Activated CD4-positive, CD25-positive, alpha-beta regulatory T cell (primary cell): ENCODE measurements at places on chromosomes 3 and 15.

GRCh38 chr15:34154725-34155204 lies 52.9 kb downstream of the PGBD4 start:
- DNase-seq, result no peak

- no peak for DNase-seq
Observed at GRCh38 chr15:92811148-92811913, 88.8 kb upstream of the CHD2 start.

- no peak for DNase-seq
Observed at GRCh38 chr3:35707904-35708303, 68.6 kb downstream of the ARPP21 start.

- no peak for DNase-seq
Observed at GRCh38 chr15:25724899-25725298, 138.2 kb downstream of the ATP10A start.

GRCh38 chr3:192024751-192025150 lies 563.8 kb downstream of the PYDC2 start:
- no peak for DNase-seq

- DNase-seq, result no peak
Observed at GRCh38 chr3:60855250-60855649, 396.0 kb downstream of the FHIT start.

DNA sequence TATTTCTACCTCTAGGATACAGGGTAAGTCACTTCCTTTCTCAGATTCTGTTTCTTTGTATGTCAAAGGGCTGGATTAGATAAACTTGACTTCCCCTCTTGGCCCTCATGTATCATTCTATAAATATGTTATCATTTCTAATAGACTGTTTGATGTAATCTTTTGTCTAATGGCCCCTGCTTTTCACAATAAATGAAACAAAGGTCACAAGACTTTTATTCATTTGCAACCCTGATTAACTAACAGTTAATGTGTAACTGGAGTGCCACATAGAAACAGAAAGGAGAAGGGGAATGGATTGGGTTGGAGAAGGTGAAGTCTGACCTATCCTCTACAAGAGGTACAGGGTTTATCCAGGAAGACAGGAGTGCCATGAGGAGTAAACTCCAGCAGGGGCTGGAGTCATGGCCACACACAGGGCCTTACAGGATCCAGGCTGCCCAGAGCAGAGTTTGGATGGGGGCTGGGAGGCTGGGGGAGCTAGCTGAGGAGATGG lies 8.0 kb upstream of the B3GNT5 start:
- DNase-seq, result no peak

DNA sequence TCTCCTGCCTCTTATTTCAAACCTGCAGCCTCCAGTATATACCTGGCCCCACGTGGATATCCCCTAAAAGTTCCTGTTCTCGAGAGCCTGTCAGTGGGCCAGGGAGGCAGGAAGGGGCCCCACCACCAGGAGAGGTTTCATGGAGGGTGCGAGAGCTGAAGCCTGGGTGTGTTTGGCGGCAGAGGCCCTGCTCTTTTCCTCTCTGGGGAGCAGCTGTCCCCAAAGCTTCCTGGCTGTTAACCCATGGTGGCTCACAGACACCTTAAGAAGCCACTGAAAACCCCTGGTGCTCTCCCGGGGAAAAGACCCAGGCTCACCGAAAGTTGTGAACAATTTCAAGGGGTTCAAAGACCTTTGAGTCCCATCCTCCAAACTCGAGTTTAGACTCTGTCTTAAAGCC lies 1.1 kb downstream of the PRRT3 start:
- no peak for DNase-seq

GRCh38 chr3:171262431-171262830 lies 197.8 kb downstream of the TNIK start:
- no peak for DNase-seq

GRCh38 chr15:101355678-101356464 lies 60.8 kb upstream of the SNRPA1 start:
- DNase-seq, result no peak

DNA sequence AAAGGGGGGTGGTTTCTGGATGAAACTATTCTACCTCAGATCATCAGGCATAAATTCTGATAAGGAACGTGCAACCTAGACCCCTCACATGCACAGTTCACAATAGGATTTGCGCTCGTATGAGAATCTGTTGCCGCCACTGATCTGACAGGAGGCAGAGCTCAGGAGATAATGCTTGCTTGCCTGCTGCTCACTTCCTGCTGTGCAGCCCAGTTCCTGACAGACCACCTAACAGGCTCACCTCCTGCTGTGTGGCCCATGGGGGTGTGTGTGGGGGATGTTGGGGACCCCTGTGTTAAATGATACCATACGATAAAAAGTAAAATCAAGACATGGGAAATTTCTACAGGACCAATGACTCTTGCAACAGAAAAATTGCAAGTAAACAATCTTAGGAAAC lies 24.0 kb downstream of the CP start:
- no peak for DNase-seq
